Stimulated activated CD8-positive, alpha-beta memory T cell treated with anti-CD3 and anti-CD28 coated beads, Interleukin-12 subunit alpha, Interleukin-12 subunit beta, amount 100 ng/mL, for 4 hours (primary cell): ENCODE measurements at places on chromosomes 13 and 19.

GRCh38 chr19:2089001-2089711 is 7.0 kb downstream of the MOB3A start:
- DNase-seq: no peak

DNA sequence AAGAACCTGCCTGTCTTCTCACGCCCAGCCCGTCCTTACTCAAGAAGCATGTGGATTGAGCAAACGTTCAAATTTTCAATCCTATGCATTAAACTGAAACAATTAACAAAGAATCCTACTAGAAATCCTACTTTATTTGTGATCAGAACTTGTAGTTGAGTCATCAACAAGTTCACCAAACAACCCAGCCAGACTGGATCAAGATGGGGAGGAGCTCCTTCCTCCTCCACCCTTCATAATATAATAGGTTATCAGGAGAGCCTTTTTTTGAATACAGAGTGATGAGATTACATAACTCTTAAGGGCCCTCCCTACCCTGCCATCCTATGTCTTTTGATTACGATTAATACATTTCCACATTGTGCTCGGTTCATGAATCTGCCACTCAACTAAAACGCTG is 32.7 kb downstream of the SOX21 start:
- DNase-seq: no peak

DNA sequence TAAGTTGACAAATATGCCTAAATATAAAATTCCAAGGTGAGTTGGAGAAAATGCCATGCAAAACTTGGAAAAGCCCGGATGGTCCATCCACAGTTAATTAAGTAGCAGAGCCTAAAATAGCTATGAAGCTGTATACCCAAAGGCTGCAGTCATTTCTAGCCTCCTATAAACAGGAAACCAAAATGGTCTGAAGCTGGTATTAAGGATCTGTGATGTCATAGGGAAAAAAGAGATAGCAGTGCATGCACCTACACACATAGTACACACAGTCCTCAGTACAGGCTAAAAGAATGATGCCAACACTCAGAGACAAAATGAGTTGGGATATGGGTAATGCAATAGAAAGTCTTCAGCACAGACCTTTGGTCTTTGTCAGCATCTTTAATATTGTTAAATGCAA is 736.9 kb downstream of the EFNB2 start:
- no peak for DNase-seq

DNA sequence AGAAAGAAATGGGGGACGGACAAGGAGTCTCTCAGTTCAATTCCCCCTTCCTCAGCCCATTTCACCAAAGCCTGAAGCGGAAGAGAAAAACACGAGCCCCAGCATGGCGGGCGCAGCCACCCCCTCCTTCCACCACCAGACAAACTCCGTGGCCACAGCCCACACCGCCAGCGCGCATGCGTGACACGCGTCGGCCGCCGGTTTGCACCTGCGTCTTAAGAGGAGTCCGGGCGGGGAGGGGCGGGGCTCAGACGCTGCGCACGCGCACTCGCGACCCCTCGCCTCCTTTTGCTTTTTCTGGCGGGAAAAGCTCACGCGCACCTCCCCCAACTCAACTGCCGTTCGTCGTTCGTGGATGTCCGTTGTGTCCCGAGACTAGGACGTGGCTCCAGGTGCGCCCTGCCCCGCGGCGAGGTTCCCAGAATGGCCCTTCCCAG is at the start of gene KASH5:
Gene KASH5, plus strand, starts transcription at position 314 of the 437 bp plus-strand sequence. CDS start 2,635 bp downstream, outside the sequence.
- peak; percentile 69 for DNase-seq

DNA sequence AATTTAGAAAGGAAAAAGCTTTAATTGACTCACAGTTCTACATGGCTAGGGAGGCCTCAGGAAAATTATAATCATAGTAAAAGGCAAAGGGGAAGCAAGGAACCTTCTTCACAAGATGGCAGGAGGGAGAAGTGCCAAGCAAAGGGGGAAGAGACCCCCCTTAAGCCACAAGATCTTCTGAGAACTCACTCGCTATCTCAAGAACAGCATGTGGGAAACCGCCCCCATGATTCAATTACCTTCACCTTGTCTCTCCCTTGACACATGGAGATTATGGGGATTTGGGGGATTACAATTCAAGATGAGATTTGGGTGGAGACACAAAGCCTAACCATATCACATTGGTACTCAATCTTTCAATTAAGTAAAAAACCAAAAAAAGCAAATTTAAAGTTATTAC is 1778.7 kb upstream of the MIR17HG start:
- DNase-seq: no peak

DNA sequence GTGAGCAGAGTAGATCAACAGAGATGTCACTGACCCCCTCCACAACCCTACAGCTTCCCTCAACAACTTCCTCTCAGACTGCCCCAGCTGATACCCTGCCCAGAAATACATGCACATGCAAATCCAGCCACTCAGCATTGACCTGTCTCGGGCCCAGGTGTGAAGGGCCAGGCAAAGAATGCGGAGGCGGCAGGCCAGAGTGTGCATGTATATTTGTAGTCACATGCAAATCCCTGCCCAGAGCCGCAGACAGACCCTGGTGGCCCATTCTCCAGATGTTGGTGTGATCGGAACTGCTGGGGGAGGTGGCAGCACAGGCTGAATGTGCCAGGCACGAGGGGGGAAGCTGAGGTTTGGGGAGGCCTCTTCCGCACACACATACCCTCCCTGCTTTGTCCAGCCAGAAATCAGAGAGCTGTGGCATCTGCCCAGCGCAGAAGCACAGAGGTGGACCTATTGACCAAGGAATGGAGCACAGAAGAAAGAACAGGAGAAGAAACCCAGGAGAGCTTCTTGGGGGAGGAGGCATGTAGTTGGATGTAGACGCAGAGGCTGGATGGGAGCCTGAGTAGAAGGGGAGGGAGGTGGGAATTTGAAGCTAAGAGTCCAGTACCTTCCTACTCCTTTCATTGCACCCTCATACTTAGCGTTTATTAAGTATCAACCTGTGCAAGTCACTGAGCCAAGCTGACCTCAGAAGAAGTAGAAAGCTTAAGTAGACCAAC is 14.4 kb downstream of the MEF2B start:
- DNase-seq: no peak

DNA sequence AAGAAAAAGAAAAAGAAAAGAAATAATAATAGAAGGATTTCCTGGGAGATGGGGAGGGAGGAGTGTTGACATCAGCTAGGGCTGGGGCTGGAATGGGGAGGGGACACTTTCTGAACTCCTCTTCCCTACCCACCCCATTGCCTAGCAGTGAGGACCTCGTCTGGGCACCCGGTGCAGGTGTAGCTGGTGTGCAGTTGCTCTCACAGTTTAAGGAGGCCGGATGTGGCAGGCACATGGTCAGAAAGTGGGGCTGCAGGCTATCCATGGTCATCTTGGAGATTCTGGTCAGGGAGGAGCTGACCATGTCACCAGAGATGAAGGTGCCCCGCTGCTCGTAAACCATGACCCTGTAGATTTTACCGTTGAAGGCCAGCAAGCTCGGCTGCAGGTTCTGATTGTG is 8.5 kb upstream of the TUBB4A start:
- no peak for DNase-seq

GRCh38 chr13:72864142-72865011 is 82.4 kb downstream of the PIBF1 start:
- no peak for DNase-seq

DNA sequence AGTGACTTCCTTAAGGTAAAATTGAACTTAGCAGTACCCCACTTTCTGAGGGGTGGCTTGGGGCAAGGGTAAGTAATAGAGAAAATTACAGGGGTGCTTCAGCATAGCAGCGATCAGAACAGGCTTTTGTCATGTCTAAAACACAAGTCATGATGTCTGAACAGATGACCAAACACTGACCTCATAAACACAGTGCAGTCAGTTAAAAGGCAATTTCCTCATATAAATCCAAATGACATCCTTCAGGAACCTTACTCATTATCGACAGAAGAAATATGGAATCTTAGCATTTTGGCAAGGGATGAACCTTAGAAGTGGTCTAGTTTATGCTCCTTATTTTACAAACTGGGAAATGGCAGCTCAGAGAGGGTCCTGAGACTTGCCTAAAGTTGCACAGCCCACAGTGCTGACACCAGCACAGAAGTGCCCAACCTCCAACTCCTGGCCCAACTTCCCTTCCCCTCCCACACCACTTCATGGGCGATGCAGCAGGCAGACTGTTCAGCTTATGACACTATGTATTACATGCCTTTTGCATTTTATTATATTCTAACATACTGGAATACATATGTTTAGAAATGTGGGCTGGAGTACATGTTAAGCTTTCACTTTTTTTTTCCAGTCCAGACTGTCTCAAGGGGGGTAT is 3.6 kb downstream of the GJA3 start:
- no peak for DNase-seq

- no peak for DNase-seq
These were observed 2165.2 kb downstream of the PCDH9 start for GRCh38 chr13:65064967-65065366.

DNA sequence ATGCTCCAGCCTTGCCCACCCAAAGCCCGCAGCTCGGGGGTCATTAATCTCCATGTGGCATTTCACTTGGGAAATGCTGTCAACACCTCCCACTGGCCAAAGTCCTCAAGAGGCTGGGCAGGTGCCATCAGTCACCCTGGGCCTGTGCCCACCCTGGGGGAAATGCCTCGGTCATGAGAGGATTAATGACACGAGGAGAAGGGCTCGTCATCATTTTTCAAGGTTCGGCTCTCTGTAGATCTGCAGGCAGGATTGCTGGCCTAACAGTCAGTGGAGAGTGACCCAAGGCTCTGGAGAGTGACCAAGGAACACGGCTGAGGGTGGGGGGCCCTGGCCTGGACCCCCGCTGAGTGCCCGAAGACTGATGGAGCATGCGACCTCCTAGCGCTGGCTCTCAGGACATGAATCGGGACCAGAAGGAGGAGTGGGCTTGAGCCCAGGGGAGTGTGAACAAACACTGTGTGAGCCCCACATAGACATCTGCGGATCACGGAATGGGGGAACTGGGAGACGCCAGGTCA is 15.2 kb upstream of the KCTD15 start:
- DNase-seq: no peak

DNA sequence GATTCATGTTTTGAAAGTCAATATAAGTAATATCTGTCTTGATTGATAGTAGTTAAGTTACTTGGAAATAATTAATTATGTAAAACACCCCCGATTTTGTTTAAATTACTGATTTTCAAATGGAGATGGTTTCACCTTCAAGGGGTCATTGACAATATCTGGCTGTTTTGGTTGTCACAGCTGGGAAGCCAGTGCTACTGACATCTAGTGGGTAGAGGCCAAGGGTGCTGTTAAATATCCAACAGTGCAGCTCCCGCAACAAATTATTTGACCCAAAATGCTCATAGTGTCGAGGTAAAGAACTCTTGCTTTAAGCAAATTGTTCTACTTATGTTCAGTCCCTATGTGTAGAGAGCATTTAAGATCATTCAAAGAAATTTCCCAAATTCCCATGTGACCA is 50.6 kb upstream of the PCDH20 start:
- no peak for DNase-seq

DNA sequence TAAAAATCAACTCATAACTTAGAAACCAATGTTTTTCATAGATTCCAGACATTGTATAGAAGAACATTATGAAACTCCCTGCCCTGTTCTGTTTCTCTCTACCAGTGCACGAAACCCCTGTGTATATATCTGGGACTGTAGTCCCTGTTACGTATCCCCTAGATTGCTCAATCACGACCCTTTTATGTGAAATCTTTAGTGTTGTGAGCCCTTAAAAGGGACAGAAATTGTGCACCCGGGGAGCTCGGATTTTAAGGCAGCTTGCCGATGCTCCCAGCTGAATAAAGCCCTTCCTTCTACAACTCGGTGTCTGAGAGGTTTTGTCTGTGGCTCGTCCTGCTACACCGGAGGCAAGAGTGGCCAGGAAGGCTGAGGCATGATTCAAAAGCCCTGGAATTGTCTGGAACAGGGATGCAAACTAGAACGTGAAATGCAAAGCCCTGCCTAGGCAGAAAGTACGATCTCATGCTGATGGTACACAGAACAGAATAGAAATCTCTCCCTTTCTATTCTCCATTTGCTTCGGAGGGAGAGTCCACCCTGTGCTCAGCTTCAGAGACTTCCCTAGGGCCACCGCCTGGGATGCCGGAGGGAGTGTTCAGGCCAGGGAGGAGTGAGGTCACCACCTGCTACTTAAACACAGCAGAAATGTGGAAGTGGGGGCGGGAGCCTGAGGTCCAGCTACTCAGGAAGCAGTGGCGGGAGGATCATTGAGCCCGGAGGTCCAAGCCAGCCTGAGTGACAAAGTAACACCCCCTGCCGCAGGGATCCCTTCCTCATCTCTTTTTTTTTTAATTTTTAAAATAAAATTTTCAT is 758 bp upstream of the ZNF888 start:
- DNase-seq: no peak

GRCh38 chr13:93534181-93534700 is 307.6 kb downstream of the GPC6 start:
- DNase-seq: no peak

DNA sequence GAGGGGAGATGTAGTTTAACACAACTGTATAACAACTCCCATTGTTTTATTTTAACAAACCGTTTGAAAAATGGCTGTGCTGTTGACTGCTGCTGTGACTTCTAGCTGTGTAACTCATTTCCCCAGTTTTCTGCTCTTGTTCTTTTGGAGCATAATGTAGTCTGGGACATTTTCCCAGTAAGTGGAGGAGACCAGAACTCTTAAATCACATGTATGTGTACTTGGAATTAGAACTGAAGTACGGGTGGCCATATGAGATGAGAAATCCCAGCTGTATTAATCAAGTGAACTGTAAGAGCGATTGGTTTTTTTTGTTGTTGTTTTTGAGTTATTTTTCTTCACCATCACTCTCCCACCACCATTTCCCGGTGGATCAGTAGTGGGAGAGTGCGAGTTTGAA is 49.4 kb upstream of the RNF113B start:
- no peak for DNase-seq

DNA sequence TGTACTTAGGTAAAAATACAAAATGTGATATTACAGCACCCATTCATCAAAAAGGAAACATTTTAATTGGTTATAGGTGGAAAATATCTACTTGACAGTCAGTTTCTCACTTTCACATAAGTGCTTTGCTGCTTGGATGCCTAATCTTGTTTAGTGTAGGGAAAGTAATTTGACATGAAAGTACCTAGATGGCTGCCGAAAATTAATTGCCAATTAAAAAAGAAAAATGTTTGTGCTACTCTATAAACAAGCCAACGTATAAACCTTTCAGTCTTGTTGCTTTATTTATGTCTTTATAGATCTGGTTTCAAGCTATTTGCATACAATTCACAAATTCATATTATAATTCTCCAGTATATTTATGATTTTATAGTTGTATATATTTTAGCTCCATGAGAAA is 729.9 kb downstream of the DACH1 start:
- DNase-seq: no peak

- no peak for DNase-seq
These were observed 542.7 kb downstream of the MYO16 start for GRCh38 chr13:109172136-109172535.
